NCI-H2081 treated with DMSO at 0.1 percent for 48 hours (cell line): ENCODE measurements at places on chromosomes 5 and 9.

DNA sequence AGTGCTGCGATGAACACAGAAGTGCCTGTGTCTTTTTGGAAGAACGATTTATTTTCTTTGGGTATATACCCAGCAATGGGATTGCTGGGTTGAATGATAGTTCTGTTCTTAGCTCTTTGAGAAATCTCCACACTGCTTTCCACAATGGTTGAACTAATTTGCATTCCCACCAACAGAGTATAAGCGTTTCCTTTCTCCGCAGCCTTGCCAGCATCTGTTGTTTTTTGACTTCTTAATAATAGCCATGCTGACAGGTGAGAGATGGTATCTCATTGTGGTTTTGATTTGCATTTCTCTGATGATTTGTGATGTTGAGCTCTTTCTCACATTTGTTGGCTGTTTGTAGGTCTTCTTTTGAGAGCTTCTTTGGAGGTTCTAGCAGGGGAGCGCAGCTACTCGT, 134.6 kb downstream of the TENT4A start:
- no peak for DNase-seq

- DNase-seq: no peak
These were observed 26.0 kb downstream of the PRDM6 start for GRCh38 chr5:123115020-123115419.

DNA sequence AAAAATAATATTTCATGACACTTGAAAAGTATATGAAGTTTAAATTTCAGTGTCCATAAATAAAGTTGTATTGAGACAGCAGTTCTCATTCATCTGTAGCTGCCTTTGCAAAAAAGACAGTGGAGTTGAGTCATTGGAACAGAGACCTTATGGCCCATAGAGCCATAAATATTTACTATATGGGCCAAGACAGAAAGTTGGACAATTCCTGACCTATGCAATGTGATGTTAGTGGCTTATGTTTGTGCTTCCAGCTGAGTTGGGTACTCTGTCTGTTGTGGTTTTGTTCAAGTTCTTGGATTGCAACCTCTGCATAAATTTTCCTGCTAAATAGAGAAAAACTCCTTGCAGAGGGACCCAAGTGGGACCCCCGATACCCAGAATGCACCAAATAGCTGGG, 69.8 kb downstream of the KCNIP1 start:
- DNase-seq: no peak

DNA sequence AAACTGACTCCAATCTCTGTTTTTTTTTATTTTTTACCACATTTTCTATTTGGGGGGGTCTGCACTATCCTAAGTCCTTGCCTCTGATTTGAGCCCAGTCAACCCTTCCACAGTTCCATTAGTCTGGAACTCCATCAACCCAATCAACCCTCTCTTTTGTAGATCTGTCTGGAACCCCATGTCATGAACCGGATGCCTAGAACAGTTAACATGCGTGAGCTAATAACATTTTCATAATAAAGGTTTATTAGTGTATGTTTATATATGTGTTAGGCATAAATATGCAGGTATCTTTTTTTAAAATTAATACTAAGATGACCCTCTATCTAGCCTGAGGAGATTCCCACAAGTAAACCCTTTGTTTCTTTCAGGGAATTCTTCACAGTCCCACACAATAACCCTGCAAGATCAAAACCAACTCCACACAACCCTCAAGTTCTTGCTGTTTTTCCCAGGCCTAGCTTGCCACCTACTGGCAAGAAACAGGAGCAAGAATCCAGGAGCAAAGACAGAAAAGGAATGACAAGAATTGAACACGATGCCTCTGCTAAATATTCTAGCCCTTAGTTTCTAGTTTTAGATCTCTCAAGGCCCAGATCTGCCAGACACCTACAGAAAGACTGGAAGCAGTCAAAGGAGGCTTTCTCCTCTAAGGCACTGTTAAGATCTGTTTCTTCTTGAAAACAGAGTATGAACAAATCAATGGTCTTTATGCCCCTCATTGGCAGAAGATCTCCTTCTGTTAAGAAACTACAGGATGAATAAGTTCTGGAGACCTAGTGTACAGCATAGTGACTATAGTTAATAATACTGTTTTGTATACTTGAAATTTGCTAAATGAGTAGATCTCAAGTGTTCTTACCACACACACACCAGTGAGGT, 100.4 kb downstream of the TRIM36 start:
- DNase-seq: no peak

DNA sequence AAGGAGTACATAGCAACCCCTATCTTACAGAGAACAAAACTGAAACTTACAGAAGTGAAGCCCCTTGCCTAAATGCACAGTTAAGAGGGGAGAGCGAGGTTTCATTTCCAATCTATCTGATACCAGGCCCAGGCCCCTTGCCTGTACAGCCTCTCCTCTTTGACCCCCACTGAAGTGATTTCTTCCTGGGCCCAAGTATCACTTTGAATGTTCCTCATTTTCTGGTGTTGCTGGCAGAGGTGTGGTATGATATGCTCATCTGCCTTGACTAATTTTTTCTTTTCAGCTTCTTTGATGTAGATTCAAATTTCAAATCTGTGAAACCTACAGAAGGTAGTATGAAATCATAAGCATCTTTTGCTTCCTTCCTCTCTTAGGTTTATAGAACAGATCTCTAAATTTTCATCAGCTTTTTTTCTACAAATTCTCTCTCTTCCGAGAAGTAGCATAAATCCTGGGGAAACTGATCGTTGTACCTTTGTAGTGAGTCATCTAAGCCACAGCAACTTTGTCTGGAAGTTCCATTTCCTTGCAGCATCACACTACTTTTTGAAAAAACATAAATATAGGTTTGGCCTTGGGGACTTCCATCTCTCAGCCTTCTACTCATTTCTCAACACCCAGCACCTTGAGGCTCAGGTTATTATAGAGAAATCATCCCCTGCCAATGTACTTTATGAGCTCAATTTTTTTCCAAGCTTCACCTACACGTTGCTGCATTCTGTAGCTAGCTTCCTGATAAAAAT, 402.4 kb upstream of the PTGER4 start:
- no peak for DNase-seq

DNA sequence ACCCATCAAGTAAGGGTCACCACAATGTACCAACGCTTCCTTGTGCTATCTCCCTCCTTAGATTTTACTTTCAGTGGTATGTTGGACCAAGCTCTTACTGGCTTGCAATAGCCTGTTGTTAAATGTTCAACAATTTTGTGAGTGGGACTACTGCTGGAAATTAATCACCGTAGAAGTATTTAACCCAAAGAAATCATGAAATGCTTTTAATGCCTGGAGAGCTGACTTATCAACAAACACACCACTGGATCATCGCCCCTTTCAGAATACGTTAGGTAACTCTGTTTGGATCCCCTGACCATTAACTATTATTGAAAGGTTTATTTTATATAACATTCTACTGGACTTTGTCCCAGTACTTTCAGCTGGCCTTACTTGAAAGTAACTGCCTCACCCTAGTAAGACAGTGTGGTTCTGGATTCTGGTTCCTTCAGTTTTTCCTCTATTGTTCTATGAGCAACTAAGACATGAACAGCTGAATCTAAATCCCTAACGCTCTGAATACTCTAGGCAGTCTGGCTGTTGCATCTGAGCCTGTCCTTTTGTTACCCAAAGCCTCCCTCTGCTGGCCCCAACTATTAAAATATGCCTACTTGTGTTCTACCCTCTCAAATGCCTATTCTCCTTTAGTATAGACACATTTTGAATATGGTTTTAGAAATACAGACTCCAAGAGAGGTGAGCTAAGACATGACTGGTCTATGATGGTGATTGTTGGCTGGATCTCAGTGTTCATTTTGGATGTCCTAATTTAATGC, 1203.4 kb upstream of the DMAC1 start:
- peak; percentile 15 for DNase-seq

- no peak for DNase-seq
These were observed 12.6 kb downstream of the RAPGEF1 start for GRCh38 chr9:131727184-131727759.

DNA sequence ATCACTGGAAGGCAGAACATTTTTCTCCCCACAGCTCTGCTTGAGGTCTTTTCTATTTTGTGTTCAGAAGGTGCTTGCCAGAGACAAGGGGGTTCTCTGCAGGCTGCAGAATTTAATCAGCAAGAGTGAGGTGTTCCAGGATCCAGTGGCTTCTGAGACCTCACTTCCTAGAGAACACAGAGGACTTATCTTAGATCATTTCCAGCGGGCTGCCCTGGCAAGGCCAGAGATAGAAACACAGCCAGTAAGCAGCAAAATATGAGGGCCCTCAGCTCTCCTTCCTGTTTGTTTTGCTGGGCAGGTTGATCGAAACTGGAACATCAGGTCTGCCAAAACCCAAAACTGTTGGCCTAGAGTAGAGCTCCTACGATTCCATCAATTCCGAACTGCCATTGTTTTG, 187.3 kb downstream of the DIRAS2 start:
- no peak for DNase-seq

GRCh38 chr5:9431496-9432258, 114.2 kb downstream of the SEMA5A start:
- DNase-seq: no peak

DNA sequence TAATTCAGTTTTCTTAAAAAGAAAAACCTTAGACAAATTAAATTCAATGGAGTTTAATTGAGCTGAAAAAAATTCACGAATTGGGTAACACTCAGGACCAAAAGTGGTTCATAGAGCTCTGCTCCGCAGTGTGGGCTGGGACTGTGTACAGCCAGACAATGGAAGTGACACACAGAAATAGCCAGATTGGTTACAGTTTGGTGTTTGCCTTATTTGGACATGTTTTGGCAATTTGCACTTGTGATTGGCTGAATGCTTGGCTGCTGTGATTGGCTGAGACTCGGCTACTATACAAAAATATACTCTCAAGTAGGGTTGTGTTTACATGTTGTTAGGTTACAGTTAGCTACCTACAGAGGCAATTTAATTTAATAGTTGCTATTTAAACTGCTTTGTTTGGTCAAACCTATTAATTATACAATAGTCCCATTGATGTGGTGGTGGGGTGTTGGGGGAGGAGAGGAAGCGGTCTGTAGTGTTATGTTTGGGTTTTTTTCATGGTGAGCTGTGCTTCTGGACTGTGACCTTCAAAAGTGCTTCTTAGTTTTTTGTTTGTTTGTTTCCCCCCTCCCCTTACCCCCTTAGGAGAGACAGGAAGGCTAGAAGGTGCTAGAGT, 95.2 kb downstream of the CNTLN start:
- peak; percentile 17 for DNase-seq

DNA sequence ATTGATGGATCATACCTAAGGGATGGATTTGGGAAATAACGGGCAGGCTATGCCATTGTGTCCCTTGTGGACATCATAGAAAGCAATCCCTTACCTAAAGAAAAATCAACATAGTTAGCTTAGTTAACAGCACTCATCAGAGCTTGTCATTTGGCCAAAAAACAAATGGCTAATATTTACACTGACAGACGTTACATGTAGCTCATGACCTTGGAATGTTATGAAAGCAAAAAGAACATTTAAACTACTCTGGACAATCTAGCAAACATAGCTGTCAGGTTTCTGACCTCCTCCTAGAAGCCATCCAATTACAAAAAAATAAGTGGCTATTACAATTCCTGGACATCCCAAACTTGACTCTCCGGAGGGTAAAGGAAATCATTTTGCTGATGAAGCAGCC, 23.8 kb downstream of the TMEM232 start:
- no peak for DNase-seq

- no peak for DNase-seq
These were observed 541.1 kb downstream of the NR2F1-AS1 start for GRCh38 chr5:93039888-93040287.

GRCh38 chr5:151150471-151151262, 6.9 kb downstream of the ANXA6 start:
- DNase-seq: no peak

- DNase-seq: no peak
These were observed 161.9 kb downstream of the ZSWIM6 start for GRCh38 chr5:61493973-61494372.

DNA sequence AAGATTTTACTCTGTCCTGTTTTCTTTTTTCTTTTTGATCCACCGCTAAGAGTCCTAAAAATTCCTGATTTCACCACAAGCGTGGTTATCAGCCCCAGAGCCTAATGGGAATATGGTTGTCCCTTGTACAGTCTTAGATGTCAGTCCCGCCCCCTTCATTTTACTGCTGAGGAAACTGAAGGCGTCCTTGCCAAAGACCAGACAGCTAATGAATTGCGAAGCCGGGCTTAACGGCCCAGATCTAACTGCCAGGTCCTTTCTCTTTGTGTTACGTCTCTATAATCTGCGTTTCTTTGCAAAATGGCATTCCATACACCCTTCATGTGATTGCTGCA, 497 bp downstream of the NSA2 start:
- DNase-seq: no peak
